AG10803 (cell line): ENCODE measurements at places on chromosomes 2 and 18.

GRCh38 chr2:134300585-134300984 is 46.7 kb downstream of the MGAT5 start:
- DNase-seq, result no peak

DNA sequence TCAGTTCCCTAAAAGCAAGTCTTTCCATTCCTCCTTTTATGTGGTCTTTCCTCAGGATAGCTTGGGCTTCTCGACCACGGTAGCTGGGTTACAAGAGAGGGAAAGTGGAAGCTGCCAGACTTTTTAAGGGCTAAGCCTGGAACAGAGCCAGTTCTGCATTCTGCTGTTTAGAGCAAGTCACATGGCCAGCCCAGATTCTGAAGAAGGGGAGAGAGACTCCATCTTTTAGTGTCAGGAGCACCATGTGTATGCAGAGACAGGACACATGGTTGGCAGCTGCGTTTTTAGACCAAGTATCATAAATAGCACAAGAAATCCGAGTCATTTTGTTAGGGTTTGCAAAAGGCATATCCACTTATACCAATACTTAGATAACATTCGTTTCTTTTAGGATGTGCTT is 4.7 kb downstream of the HMSD start:
- DNase-seq, result peak; percentile 45

- no peak for DNase-seq
Observed at GRCh38 chr2:121149384-121149783, 135.6 kb downstream of the TFCP2L1 start.

GRCh38 chr18:48393170-48393569 is 16.0 kb downstream of the ZBTB7C start:
- no peak for DNase-seq

DNA sequence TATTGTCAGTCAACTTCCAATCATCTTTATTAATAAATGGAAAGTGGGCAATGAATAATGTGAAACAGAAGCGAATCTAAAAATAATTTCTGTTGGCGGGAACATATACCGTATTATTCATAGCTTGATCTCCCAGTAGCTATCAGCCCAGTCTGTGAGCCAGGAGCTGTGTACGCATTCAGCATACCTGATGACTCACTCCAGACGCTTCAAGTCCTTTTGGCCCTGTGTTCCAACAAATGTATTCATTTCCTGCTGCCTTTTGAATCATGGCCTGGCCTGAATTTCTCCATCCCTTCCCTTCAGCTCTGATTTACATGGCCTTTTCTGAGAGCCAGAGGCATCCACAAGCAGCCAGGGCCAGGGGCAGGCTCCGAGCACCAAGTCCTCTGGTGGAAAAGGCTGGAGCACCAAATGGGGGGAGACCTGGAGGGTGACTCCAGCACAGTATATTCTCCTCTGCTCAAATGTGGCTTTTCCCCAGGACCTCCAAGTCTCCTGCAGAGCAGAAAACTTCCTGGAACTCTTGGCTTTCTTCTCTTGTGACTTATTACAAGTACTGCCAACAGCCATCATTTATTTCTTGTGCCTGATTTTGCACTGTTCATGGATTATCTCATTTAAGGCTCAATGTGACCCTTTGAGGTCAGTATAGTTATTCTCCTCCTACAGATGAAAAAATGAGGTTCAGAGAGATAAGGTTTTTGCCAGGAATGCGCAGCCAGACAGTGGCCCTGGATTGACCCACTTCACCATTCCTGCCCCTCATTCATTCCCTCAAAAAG is 108.7 kb downstream of the EN1 start:
- DNase-seq, result peak; percentile 97

DNA sequence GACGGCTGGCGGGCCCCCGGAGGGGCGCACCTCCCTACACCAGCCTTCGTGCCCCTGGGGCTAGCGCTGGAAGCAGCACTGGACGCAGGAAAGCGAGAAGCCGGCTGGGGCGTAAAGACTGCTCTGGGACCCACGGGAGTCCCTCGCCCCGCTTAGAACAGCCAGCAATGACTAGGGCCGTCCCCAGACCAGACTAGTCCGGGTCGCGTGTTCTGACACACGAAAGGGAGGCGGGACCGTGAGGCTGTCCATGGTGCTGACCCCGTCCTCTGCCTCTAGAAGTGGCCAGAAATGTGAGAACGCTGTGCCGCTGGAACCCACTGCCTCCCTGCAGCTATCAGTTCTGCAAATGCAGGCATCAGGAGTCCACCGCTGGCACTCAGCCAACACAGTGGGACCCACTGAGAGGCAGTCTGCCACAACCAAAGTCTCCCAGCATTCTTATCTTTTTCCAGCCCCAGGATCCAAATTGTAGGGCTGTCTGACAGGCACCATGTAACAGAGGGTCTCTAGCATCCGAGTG is at the start of gene UCN:
UCN (minus strand) TSS at position 87 of the 523 bp plus-strand sequence. CDS start 550 bp downstream, outside the sequence.
- peak; percentile 11 for DNase-seq

DNA sequence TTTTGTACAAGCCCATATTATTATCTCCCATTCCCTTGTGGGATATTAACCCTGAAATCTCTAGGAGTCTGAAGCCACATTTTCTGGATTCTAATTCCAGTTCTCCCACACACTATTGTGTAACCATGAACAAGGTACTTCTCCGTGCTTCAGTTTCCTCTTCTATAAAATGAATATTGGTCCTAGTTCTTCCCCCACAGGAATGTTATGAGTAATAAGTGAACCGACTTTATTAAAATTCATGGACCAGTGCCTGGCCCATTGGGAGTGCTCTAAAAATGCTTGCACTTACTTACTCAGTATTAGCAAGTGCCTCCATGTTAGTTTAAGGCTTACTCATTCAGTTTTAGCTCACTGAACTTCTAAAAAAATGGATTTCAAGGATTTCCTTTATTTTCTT is 1.4 kb upstream of the ACMSD start:
- DNase-seq, result peak; percentile 85

- DNase-seq, result no peak
Observed at GRCh38 chr2:84957771-84958134, 13.2 kb upstream of the KCMF1 start.

- DNase-seq, result no peak
Observed at GRCh38 chr2:241248289-241248688, 59.8 kb downstream of the ANO7 start.

- DNase-seq, result no peak
Observed at GRCh38 chr2:122391726-122392125, 636.3 kb downstream of the TSN start.

DNA sequence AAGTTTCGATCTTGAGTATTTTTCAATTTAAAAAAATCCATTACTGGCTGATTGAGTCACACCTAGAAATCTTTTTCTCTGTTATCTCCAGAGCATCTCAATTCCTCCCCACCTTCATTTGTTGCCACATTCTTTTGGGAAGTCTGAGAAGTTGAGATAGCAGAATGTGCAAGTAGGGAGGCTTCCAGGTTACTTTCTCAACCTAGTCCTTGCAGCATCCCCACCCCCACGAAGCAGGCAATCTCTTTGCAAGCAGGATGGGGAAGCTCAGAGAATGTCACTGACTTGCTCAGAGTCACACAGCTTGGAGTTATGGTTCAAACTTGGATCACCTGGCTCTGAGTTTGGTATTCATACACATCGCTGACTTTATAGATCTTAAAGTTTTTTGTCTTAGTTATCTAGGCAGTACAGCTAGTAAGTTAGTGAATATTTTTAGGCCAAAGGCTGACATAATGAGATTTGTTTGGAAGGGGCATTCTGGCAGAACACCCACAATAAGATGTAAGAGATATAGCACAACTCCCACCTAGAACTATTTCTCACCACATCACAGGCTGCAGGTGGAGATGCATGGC is 25.9 kb upstream of the LCLAT1 start:
- no peak for DNase-seq

GRCh38 chr18:8423051-8423557 is 186.1 kb upstream of the RAB12 start:
- peak; percentile 52 for DNase-seq

DNA sequence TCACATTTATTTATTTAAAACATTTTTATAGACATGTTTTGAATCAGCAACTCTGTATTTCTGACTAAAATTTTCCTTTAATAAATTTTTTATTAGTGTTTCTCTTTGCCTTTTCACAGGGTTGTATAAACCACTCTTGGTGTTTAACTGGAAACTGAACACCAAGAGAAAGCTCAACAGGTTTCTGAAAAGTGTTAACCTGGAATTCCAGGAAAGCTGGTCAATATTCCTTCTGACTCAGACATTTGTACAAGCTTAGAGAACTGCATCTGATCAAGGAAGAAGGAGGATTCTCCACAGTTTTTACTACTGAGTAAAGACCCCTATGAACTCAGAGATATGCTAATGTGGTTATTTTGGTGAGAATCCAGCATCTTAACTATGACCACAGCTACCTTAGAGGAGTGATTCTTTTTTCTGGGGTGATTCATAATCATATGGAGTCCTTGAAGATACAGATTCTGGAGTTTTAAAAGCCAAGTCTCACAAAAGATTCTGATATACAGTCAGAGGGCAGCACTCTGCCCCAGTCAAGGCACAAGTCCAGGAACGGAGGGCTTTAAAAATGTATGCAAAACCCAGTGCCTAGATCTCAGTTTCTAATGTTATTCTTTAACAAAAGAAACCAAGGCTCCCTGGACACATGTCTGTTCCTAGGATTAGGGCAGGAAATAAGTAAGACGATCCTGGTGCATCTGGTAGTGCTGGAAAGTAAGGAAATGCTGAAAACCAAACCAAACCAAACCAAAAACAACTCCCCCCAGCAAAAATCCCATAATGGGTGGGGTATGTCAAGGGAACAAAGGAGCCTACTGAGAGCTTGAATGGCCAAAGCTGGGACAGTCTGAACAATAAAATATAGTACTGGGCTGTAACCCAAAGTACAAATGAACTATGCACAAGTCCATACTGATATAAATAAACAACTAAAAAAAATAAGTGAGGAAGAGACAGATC is 85.1 kb upstream of the FZD5 start:
- peak; percentile 54 for DNase-seq

DNA sequence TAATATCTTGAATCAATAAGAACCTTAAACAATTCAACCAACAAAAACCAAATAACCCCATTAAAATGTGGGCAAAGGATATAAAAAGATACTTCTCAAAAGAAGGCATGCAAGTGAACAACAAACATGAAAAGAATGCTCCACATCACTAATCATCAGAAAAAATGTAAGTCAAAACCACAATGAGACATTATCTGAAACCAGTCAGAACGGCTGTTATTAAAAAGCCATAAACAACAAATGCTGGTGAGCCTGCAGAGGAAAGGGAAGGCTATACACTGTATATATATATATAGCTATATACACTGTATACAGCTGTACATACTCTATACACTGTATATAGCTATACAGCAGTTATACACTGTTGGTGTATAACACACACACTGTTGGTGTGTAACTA is 47.8 kb upstream of the GALNT13 start:
- DNase-seq, result no peak

DNA sequence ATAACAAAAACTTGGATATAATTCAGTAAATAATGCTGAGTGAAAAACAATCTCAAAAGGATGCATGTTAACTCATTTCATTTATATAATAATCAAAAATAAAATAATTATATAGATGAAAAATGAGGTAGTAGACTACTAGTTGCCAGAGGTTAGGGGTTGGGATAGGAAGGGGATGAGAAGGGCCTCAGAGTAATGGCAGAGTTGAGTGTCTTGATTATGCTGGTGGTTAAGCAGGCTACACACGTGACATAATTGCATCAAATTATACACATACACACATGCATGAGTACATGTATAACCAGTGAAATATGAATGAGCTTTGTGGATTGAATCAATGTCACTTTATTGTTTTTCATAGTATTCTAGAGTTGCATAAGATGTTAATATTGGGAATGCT is 201.0 kb downstream of the RIT2 start:
- DNase-seq, result no peak

DNA sequence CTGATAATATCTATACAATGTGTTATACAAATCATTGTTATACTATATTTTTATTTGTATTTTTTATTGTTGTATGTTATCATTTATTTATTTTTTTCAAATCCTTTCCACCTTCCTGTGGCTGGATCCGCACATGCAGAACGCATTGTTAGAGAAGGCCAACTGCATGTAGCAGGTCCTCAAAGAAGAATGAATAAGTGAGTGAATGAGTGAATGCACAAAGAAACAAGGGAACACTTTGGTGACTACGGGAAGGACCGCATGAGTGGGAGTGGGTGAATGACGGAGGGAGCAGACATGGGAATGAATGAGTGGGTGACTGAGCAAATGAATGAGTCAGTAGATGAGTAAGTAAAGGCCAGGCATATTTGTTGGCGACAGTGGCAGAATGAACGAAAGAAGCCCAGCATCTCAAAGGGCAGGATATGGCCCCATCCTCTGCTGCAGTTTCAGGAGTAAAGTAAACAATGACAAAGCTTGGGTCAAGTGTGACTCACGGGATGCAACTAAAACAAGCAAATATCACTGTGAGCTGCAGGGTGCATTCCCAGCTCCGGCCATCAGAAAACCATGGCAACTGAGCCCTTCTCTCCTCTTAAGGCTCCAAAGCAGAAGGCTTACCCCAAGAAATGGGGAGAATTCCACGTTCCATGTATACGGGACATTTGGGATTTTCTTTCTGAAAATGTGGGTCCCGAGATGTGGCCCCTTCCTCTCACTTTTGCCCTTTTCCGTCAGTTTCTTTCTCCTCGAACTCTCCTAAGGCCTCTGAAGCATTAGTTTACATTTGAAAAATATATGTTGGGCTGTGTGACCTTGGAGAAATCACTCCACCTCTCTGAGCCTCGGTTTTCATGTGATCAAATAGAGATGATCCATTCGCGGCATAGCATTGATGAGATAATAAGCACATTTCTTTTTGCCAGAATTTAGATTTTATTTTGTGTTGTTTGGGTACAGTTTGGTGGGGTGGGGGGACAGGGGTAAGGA is 24.5 kb downstream of the KCNF1 start:
- peak; percentile 93 for DNase-seq

- DNase-seq, result no peak
Observed at GRCh38 chr2:51697095-51697494, 665.2 kb upstream of the NRXN1 start.

- no peak for DNase-seq
Observed at GRCh38 chr2:226179010-226179409, 620.6 kb downstream of the IRS1 start.

DNA sequence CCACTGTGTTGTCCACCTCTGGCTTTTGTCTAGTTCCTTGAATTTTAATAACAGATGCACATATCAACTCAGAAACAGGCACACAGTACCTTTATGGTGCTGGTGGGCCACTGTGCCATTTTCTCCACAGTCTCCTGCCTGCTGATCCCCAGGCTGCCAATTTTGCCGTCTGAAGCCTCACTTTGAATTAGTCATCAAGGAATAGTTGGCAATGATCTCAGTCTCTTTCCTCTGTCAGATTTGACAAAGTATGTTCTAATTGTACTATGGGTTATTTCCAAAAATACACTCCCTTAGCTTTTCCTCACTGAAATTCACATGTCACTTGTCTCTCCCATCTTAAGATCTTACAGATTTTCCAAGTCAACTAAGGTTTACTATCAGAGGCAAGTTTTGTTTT is 140.7 kb downstream of the ZNF516 start:
- peak; percentile 68 for DNase-seq

DNA sequence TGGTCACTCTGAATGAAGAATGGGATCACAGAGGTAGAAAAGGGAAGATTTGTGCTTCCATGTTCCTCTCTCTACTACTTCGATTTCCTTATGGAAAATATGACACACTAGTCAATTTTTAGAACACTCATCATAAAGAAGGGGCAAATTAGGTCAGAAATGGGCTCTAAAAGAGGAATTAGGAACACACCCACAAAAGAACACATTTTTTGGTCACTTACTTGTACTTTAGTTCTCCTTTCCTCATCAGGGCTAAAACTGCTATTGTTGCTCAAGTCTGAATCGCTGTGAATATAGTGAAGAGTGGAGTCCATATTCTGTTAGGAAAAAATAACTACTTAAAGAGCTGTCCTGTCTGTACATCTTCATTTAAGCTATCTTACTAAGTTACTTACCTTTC is 52.6 kb downstream of the PPP4R1 start:
- no peak for DNase-seq

- no peak for DNase-seq
Observed at GRCh38 chr2:140604788-140605187, 1526.0 kb downstream of the LRP1B start.
